ENCODE measurements at places on chromosomes 1 and 21.
A peak's percentile ranks its signal among the peaks of the same experiment; 100 is the strongest.

DNA sequence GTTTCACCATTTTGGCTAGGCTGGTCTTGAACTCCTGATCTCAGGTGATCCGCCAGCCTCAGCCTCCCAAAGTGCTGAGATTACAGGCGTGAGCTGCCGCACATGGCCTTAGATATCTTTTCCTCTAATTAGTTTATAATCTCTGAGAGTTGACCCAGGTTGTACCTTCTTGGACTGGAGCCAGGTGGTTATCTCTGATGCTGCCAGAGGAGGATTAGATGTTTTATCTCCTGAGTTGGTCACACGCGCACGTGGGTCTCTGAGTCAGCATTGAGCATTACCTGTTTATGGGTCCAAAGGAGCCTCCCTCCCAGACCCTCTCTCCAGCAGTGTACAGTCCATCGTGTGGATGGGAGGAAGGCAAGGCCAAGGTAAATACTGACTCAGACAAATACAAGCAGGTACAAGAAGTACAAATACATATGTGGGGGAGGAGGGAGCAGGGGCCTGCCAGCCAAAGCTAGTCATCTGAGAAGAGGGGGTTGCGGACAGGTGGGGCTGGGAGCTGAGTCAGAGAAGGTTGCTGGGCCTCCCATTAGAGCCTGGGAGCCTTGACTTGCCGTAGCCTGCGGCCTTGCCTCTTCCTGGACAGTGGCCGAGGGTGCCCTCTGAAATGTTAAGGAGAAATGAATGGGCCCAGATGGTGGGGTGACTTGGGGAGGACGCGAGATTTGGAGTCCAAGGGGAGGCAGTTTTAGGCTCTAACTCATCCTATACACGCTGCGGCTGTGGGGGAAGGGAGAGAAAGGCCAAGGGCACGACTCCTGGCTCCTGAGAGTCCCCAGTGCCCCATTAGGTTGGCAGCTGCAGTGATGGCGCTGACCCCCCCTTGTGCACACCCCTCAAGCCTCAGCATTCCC is 13.1 kb downstream of the IL6R start:
- no peak for DNase-seq

DNA sequence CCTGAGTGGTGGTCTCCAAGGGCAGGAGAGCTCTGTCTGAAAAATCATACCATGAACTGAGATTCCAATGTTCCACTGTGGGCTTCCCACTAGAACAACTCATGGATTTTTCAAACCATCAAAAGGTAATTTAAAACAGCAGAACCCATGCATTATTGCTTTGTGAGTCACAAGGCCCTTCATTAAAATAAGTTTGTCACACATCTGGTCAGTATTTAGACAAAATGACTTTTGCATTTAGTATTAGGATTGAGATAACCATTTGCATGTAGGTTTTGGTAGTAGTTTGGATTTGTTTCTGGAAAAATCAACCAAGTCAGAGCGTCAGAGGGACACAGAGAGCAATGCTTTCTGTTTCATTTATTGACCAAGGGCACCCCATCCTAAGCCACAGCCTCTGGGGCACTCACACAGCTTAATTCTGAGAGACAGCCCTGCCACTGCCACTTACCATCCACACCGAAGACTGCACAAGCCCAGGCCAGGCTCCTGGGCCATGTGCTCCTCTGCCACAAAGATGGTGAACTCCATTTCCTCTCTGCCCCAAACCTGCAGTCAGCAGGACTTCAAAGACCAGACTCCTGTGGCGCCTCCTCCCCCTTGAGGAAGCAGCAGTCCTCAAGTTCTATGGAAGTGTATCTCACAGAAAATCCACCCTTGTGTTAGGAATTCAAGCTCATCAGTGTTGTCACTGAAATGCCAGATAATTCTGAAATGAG is 132.6 kb upstream of the DUSP10 start:
- no peak for DNase-seq

DNA sequence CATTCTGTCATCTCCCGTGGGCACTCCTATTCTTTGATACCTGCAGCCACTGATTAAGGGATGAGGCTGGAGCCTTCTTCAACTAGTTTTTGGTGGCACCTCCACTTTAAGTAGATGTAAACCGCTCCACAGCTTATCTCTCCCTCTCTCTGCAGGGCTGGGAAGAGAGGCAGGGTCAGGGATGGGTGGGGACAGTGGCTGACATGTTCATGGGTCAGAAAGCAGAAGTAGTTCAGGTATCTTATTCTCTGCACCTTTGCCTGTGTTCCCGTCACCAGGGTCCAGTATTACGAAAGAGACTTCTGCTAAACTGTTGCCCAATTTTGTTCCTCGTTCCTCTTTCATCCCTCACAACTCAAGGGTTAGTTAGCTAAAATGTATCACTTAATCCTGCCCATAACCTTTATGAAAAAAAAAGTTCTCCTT is 51.7 kb upstream of the EDEM3 start:
- DNase-seq, result no peak

DNA sequence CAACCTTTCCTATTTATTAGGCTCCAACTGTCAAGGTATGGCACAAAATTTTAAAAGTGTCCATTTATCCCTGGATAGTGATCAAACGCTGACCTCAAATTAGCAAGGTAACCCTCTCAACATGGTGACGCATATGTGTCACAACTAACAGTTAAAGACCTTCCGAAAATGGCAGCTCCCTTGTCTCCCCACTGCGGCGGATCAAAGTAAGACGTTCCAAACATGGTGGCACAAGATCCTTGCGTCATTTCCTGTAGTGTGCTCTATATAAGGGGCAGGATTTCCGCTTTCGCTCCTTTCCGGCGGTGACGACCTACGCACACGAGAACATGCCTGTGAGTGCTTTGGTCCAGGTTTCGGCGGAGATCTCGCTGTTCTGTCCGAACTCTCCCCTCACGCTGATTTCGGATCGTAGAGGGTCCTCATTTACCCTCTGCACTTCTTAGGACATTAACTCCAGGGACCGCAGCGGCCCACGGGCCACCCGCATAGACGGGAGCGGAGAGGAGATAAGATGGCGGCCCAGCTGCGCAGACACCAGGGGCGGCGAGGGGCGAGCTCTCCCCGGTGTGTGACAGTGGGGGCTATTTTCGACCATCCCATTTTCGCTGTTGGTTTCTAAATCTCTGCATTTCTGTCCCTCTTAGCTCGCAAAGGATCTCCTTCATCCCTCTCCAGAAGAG is at the start of gene RPS27:
RPS27 (plus strand) TSS at position 295 of the 683 bp plus-strand sequence; CDS start at position 330, 35 bp downstream.
- DNase-seq, result peak; percentile 92

DNA sequence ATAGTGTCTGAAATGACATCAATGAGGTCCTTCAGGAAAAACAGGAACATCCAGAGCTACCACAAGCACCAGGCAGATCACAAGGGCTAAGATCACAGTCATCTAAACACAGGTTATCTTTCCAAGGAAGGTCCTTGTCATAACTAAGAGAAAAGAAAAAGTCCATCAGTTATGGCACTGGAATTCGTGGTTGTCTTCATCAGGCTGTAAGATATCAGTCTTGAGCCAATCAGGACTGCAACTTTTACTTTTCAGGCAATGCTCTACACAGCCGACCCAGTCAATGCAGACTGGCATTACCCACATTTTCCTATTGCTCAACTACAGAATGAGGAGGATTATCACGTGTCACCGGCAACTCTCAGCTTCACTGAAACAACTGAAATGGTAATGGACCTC is 26.4 kb downstream of the SORT1 start:
- no peak for DNase-seq

DNA sequence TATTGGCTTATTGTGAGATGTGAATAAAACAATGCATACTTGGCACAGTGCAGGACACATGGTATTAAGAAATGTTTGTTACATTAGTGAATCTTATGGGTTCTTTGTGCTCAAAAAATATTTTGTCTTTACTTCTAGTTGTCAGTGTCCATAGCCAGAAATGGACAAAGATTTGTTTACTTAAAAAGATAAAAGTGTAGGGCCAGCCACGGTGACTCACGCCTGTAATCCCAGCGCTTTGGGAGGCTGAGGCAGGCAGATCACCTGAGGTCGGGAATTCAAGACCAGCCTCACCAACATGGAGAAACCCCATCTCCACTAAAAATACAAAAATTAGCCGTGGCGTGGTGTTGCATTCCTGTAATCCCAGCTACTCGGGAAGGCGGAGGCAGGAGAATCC is 654.6 kb upstream of the NEGR1 start:
- no peak for DNase-seq

DNA sequence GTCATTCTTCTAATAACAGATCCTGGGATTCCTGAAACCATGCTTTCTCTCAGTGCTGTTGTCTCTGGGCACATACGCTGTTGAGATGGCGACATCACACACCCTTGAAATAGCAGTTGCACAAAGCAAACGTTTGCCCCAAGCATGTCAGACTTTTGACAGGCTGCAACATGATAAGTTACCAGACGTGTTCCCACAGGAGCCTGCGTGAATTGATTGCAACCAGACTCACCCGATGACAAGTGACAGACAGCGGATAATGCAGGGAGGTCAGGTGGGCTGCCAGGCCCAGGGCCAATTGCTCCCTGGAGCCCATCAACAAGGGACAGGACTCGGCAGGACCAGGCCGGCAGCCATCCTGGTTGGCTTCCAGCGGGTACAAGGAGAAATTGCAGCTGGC is 310.9 kb downstream of the SIPA1L2 start:
- no peak for DNase-seq

- no peak for DNase-seq
Measured at GRCh38 chr1:156126043-156126629, 11.6 kb downstream of the LMNA start.

DNA sequence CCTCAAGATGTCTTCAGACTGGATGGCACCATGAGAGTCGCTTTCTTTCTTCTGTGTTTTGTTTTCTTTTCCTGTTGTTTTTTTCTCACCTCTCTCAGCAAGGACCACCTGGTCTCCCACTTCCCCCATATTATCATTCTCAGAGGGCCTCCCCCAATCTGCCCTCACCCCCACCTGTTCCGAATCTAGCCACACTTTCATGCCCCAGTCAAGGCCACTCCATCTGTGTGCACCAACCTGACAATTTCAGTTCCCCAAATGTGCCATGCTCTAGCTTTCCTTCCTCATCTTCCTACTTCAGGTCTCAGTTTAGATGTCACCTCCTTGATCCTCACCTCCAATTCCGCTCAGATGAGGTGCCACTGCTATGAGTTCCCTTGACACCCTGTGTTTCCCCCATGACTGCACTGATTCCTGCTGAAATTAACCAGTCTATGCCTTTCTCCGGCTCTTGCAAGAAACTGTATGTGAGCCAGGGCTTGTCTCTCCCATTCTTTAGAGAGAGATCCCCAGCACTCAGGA is 146.2 kb downstream of the PLPP3 start:
- DNase-seq, result no peak

DNA sequence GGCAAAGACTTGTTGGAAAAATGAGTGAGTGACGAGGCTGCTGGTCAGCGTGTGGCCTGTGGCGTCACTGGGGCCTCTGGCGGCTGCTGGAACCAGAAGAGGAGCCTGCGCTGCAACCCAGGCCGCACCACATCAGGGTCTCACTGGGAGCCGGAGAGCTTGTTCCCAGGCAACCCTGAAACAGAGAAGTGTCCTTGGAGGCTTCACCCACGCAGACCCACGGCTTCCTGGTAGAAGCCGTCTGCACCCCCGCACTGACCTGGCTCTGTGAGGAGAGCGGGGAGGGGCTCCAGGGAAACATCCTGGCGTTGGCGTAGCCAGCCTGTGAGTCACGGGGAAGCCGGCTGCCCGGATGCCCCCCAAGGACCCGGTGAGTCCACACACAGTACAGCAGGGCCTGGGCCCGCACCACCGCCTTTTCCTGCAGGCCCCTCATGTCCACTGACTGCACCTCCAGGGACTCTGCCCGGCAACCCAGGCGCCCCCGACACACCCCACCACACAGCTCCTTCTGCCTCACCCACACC is 57.4 kb downstream of the COL6A1 start:
- DNase-seq, result no peak

DNA sequence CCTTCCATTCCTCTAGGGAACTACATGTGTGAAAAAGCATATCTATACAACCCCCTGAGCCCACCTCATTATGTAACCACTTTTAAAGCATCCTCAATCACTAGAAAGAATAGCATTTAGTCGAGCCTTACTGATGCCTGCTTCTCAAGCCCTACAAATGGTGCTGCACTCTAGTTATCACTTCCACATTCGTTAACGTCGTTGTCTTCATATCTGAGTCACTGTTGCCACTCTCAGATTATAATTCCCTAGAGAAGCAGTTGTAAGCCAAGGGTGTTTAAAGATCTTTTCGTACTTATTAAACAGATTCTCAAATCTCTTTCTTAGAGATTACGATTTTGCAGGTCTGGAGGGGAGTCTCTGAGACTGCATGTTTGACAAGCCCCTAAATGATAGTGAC is 16.5 kb downstream of the ATP1B1 start:
- DNase-seq, result peak; percentile 42

DNA sequence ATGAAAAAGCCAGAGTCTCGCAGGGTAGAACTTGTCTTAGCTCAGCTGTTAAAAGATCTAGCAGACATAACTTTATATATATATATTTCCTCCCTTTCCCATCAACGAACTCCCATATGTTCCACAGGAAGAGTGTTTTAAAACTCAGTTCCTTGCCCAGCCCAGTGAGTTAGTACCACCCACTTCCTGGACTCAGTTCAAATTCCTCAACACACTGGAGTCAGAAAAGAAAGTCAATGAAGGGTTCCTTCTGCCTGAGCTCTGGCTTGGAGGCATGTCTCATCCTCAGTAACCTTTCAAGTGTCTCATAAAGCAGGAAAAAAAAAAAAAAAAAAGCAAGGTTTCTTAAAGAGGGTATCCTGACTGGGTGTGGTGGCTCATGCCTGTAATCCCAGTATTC is 15.6 kb downstream of the TPM3 start:
- DNase-seq, result no peak

GRCh38 chr1:221804303-221804702 is 62.4 kb upstream of the DUSP10 start:
- DNase-seq, result no peak

- DNase-seq, result no peak
Measured at GRCh38 chr1:32623775-32624174, 26.6 kb downstream of the ZBTB8OS start.

GRCh38 chr21:37622755-37623154 is 256.2 kb downstream of the DYRK1A start:
- no peak for DNase-seq

DNA sequence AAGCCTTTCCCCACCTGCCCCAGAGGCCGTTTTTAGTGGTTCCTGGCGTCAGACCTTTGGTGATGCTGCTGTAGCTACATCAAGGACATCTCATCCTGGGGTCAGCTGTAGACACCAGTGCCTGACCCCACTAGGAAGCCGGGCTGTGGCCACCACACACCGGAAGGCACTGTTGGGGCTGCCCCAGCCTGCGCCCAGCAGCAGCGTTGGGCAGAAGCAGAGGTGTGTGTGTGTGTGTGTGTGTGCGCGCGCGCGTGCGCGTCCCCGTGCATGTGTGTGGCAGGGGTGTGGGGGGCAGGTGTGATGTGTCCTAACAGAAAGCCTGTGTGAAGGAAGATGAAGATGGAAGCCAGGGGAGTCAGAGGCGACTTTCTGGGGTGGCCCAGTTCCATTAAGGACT is 62.0 kb upstream of the COL6A1 start:
- DNase-seq, result no peak

- no peak for DNase-seq
Measured at GRCh38 chr1:42419126-42419821, 36.5 kb downstream of the ZMYND12 start.

GRCh38 chr1:59880735-59881134 is 45.8 kb downstream of the CYP2J2 start:
- no peak for DNase-seq

- DNase-seq, result no peak
Measured at GRCh38 chr21:34994766-34995631, 54.1 kb downstream of the RUNX1 start.

Measured in GM20000 (cell line).